ENCODE measurements at places on chromosomes 6 and 20.

DNA sequence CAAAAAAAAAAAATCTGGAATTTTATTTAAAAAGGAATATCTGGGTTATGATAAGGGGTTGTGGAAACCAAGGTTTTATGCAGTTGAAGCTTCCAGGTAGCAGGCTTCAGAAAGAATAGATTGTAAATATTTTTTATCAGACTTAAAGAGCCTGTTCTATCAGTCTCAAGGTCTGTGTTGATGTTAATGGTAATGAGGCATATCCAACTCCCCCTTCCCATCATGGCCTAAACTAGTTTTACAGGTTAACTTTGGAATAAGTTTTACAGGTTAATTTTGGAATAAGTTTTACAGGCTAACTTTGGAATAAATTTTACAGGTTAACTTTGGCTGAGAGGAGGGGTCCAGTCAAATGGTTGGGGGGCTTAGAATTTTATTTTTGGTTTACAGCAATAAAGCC is 92.4 kb downstream of the CD24 start:
- DNase-seq: no peak

DNA sequence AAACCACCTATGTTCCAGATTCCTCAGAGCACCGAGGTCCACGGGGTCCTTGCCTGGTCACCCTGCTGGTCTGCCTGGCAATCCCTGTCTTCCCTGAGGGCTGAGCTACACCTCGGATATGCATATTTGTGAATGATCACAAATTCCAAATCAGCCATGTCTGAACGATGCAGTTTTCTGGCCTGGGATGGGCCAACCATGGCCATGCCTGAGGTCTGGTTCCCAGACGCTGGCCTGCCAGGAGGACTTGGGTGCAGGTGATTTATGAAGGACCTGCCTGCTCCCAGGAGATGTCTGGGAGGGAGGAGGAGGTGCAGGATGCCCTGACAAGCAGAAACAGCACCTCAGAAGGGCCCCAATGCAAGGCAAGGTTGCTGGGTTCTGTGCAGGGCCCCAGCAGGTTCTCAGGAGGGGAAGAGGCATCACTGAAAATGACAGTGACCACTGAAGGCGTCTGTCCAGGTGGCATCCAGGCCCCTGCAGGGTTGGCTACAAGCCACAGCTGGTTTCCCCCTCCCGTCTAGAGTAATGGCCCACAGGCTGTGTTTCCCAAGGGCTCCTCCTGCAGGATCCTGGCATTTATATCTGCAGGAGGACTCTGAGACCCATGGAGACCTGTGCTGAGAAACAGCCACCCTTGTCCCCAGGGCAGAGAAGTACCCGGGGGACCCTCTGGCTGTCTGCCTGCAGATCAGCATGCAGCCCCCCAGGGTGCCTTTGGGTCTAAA is 205.3 kb downstream of the TAF4 start:
- DNase-seq: no peak

DNA sequence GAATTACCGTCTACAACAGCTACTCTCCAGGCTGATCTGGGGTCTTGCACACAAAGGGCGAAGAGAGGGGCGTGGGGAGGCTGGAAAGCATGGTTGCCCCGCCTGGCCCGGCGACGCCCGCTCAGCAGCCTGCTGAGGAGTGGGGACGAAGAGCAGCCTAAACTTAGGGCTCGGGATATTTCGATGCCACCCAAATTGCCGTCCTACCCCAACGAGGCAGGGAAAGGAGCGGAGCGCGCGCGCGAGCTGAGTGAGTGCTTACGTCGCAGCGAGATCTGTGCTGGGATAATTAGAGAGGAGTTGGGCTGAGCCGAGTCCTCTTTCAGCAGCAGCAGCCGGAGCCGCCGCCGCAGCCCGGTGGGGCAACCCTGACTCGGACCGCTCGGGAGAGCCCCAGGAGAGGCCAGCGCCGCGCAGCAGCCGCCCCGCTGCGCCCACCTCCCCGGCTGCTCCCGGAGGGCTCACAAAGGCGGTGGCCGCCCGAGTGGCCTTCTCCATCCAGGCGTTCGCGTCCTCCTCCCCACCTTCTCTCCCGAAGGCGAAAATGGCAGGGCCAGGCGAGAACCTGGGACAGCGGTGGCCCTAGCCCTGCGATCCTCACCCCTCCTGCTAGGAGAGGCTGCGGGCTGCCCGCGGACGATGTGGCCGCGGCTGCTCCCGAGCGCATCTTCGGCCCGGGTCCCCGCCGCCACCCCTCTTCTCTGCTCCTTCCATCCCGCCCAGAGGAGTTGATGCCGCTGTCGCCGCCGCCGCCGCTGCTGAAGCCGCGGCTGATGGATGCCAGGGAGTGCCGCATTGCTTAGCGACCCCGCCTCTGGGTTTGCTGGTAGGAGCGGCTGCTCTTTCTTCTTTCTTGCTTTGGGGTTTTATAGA is at the start of gene CLVS2:
TSS of gene CLVS2 (plus strand) at position 315 of the 873 bp plus-strand sequence. CDS start 1,543 bp downstream, outside the sequence.
- no peak for DNase-seq

GRCh38 chr20:63977739-63978276 is 1.6 kb downstream of the SAMD10 start:
- no peak for DNase-seq

GRCh38 chr6:129981598-129981997 is 36.8 kb upstream of the L3MBTL3 start:
- no peak for DNase-seq

DNA sequence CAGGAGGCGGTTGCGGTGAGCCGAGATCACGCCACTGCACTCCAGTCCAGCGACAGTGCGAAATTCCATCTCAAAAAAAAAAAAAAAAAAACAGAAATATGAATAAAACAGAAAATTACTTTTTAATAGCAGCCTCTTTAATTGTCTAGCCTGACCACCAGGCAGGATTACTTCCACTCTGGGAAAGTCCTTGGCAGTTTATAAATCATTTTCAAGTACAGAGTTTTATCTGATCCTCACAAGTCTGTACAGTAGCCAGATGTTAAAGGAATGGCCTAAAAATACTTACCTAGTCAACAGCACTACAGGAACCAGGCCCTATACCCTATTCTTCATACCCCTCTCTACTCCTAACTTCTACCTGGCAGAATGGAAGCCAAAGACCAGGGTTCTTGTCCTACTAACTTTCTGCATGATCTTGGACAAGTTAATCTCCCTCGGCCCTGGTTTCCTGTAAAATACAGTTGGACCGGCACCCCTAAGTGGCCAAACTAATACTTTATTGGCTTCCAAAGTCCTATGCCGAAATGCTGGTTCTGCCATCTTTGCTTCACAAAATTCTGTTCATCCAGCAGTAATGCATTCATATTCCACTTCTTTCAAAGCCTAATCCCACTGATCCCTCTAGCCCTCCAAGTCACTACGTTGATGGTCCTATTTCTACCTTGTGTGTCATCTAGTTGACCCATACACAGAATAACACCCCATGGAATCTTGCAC is 1.9 kb downstream of the EIF2S2 start:
- no peak for DNase-seq

GRCh38 chr6:159655409-159655988 is 37.5 kb downstream of the SOD2 start:
- no peak for DNase-seq

DNA sequence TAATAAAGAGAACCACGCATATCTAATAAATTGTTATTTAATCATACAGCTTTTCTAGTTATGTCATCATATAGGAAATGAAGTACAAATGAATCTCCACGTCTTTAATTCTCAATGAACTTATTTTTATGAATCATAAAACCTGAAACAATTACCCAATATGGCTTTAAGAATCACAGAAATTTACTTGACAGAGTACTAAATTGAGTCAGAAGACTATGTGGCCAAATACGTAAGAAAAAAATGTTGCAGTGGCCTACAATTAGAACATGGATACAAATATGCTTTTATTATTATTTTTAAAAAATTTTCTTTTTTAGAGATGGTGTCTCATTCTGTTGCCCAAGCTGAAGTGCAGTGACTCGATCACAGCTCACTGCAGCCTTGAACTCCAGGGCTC is 584.7 kb upstream of the SLC35B3 start:
- DNase-seq: no peak

- DNase-seq: no peak
Observed at GRCh38 chr20:53303413-53303760, 290.3 kb downstream of the ZNF217 start.

GRCh38 chr6:138592749-138593123 is 93.4 kb upstream of the NHSL1 start:
- DNase-seq: no peak

DNA sequence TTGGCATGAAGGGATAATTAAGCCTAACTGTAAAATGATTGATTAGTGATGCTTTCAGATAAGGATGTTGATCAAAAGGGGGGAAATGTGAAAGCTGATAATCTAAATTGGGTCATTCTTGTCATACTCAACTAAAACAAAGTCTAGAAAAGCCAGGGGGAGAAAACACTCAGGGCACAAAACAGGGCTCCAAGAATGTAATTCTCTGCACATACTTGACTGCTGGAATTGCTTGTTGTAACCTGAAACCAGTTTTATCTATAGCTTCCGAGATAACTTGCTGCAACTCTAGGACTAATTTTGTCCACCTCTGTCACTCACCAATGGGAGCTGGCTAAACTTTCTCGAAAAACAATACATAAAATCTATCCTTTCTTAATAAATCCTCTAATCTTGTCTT is 310.3 kb downstream of the CLVS2 start:
- no peak for DNase-seq

GRCh38 chr6:170403451-170403850 is 96.9 kb downstream of the FAM120B start:
- DNase-seq: no peak

- no peak for DNase-seq
Observed at GRCh38 chr6:25052181-25052580, 116.4 kb upstream of the RIPOR2 start.

DNA sequence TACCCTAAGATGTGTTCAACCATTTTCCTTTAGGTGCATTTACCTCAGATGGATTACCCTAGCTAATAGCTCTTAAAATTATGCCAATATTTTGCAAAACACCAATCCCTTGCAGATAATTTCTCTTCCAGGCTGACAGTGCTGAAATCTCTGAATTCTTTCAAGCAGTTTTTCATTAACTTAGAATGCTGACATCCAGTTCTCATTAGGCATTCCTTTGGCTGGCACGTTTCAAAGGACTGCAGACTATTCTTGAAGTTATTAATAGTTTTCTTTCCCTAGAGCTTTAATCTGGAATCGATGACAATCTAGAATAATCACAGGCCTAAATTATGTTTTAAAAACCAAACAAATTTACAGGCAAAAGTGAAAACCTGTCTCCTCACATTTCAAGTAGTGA is 68.3 kb downstream of the SMLR1 start:
- DNase-seq: no peak

DNA sequence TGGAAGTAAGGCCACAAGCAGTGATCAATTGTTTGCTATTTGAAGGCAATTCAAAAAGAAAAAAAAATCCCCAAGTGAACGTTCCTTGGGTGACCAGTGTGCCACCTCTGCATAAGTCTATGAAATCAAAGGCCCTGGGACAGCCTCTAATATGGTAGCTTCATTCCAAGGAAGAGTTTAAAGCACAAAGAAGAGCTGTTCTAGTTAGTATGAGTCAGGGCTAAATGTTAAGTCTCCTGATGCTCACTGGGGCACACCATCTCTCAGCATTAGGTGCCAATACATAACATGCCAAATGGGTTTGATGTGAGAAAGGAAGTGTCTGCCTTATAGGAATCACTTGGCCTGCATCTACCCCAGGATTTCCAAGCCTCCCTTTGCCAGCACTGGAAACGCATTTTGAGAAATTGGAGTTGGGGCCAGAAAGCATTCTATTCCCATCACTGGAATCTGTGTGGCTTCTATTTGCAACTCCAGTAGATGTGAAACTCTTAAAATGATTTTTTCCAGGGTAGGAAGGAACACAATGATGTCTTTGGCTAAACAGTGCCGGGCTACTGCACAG is 13.0 kb downstream of the UNC5CL start:
- no peak for DNase-seq

GRCh38 chr6:143107911-143108761 is 47.4 kb downstream of the AIG1 start:
- no peak for DNase-seq

- no peak for DNase-seq
Observed at GRCh38 chr6:13334953-13335352, 6.6 kb upstream of the TBC1D7 start.

DNA sequence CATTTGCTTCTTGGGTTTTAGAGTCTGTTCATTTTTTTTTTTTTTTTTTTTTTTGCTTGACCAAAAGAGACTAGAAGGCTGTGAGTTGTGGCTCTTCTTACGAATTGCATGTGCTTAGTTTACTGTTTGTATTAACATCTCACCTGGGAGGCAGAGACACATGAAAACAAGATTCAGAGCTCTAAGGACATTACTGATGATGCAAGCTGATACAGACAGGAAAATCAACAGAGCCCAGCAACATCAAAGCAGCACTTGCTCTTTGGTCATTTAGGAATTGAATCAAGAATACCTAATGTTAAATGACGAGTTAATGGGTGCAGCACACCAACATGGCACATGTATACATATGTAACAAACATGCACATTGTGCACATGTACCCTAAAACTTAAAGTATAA is 55.7 kb upstream of the HS3ST5 start:
- no peak for DNase-seq
